ENCODE measurements at places on chromosomes 2 and 18.

- DNase-seq, result no peak
Observed at GRCh38 chr18:9260388-9261380, 73.9 kb upstream of the TWSG1 start.

DNA sequence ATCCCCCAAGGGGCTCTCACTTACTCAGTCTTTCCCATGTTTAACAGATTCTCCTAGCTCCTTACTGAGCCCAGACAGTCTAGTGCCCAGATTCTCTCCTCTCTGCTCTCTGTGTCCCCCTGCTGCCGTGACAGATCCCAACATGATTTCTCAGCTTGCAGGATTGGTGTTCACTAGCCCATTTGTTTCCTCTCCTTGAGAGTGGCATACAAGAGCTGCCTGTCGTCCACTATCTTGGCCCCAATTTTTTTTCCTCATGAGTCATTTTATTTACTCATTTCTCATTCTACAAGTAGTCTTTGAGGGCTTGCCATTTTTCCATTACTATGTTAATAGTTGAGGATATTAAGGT is 199.9 kb upstream of the FN1 start:
- no peak for DNase-seq

DNA sequence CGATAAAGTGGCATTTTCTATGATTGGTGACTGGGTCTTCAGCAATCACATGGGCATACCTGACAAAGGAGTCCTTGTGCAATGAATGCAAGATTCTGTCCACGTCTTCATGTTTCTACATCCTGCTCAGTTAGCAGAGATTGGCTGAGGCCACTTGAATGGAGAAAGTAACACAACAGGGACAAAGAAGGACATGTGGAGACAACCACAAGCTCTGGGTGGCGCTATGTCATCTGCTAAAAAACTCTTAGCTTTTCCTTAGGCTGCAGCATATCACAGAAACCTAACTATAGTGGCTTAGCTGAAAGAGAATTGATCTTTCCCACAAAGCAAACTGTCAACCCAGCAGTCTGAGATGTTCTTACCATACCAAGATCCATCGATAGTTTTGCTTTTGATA is 1109.7 kb downstream of the SOCS6 start:
- peak; percentile 10 for DNase-seq

DNA sequence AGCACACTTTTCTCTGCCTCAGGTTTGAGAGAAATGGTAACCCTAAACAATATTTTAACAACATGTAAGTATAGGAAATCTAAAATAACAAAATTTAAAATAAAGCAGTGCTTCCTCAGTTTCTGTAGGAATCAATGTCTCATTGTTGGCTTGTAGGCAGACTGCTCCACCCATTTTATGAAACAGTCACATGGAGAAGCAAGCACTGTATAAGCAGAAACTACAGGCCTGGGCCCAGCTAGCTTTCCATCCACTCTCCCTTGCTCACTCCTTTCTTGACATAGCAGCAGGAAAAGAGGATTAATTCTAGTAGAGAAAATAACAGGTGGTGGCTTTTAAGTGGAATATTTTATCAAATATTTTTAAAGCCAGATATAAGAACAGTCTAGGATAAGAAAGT is 97.2 kb downstream of the PLEKHM3 start:
- no peak for DNase-seq

GRCh38 chr2:43007901-43008300 is 215.5 kb upstream of the HAAO start:
- DNase-seq, result no peak

DNA sequence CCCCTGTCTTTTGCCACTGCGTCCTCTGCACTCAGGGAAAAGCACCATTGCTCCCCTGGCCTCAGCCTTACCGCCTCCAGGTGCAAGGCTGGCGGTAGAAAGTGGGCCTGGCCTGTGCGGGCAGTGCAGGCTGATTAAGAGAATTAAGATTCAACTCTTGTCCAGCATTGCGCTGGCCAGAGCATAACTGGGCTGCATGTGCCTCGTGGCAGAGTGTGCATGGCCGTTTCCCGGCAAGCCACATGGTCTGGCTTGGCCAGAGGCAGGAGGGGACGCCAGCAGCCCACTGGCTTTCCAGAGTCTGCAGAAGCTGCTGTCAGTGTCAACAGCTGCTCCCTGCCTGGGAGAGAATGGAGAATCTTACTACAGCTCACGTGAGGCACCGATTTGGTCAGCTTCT is 12.3 kb downstream of the NTSR2 start:
- no peak for DNase-seq

DNA sequence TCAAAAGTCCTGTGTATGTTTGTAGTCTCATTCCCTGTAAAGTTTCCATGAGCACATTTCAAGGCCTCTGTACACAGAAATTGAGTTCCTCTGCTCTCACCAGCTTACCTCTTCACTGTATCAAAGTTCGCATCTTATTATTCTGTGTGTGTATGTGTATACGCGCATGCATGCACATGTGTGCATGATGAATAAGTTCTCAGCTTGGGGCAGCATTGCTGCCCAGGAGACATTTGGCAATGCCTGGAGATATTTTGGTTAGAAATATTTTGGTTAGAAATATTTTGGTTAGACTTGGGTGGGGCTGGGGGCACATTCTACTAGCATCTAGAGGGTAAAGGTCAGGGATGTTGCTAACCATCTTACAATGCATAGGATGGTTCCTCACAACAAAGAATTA is 23.4 kb downstream of the TCF7L1 start:
- DNase-seq, result no peak

- no peak for DNase-seq
Observed at GRCh38 chr2:193679847-193680246, 1485.1 kb upstream of the TMEFF2 start.

GRCh38 chr2:71784734-71785511 is 331.6 kb downstream of the DYSF start:
- DNase-seq, result no peak

DNA sequence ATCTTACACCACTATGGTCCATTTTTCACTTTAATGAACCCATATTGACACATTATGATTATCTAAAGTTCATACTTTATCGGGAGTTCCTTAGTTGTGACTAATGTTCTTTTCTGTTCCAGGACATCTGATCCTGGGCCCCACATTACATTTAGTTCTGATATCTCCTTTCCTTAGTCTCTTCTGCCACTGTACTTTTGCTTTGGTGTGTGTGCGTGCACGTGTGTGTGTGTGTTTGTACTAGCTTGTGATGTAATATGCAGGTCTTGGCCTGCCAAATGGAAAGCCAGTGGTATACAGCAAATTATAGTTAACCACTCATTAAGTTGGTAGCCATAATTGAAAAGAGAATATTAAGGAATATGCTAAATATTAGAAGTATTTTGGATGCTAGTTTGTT is 88.0 kb downstream of the CDC42EP3 start:
- no peak for DNase-seq

GRCh38 chr18:29531746-29532145 is 1354.8 kb upstream of the CDH2 start:
- no peak for DNase-seq

- DNase-seq, result no peak
Observed at GRCh38 chr18:13502585-13502984, 223.8 kb downstream of the FAM210A start.

- no peak for DNase-seq
Observed at GRCh38 chr2:3667151-3667631, 9.2 kb downstream of the ALLC start.

- no peak for DNase-seq
Observed at GRCh38 chr2:218982586-218983262, 2.3 kb downstream of the FEV start.

- no peak for DNase-seq
Observed at GRCh38 chr2:202705446-202706020, 70.8 kb downstream of the FAM117B start.

GRCh38 chr2:18959952-18960717 is 370.8 kb upstream of the NT5C1B start:
- no peak for DNase-seq

GRCh38 chr2:170401187-170401586 is 223.2 kb downstream of the MYO3B start:
- DNase-seq, result no peak

- no peak for DNase-seq
Observed at GRCh38 chr2:14601156-14601770, 31.3 kb upstream of the LRATD1 start.

DNA sequence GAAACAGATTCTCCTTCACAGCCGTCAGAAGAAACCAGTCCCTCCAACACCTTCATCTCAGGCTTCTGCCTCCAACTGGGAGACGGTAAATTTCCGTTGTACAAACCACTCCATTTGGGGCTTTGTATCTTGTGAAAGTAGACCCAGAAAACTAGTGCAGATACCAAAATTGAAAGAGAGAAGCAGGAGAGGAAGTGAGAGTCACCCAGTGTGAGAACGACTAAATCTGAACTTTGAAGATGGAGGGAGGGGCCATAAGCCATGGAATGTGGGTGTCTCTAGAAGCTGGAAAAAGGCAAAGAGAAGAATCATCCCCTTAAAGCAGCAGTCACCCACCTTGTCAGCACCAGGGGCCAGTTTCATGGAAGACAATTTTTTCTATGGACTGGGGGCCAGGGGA is 88.3 kb upstream of the LRATD1 start:
- DNase-seq, result no peak

- DNase-seq, result no peak
Observed at GRCh38 chr2:214019973-214020345, 390.9 kb upstream of the VWC2L start.

GRCh38 chr2:152304836-152305235 is 30.1 kb upstream of the FMNL2 start:
- DNase-seq, result no peak

DNA sequence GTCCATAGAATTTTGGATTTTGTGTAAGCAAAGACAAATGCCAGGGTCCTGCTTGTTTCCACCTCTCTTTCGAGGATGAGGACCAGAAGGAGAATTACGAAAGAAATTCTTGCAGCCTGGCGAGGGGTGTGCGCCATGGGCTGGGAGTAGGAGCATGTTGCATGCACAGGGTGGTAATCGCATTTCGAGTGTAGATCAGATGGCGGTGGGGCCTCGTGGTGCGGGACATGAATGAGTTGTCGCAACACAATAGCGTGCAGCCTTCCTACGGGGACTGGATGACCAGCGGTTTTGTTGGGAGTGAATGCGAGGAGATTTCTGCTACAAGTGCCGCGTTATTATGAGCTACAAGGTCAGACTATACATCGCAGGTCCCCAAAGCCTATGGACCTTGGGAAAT is 4.2 kb upstream of the EN1 start:
- DNase-seq, result no peak

- DNase-seq, result no peak
Observed at GRCh38 chr2:109320195-109320922, 191.4 kb downstream of the SH3RF3 start.

DNA sequence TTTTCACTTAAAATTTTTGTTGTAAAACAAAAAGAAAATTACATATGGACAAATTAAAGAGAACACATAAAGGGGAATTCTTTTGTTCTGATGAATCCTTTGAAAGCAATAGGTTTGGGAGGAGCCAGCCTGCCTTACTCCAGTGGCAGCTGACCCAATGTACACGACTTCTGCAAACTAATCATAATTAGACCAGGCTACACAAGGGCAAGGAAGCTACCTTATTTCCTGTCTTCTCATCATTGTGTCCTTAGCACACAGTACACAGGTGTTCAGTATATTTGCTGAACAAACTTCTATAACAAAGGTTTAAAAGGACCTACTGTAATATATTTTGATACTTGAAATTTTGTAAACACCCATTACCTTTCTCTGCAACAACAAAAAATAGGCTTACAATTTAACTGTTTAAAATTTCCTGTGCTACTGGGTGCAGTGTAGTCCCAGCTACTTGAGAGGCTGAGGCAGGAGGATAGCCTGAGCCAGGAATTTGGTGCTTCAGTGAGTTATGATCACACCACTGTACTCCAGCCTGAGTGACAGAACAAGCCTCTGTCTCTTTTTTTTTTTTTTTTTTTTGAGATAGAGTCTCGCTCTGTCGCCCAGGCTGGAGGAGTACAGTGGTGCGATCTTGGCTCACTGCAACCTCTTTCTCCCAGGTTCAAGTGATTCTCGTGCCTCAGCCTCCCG is 18.9 kb downstream of the KCNG3 start:
- DNase-seq, result no peak
